ENCODE measurements at places on chromosomes 5 and 9.

GRCh38 chr5:155885199-155885598, 441.8 kb upstream of the SGCD start:
- no peak for DNase-seq

DNA sequence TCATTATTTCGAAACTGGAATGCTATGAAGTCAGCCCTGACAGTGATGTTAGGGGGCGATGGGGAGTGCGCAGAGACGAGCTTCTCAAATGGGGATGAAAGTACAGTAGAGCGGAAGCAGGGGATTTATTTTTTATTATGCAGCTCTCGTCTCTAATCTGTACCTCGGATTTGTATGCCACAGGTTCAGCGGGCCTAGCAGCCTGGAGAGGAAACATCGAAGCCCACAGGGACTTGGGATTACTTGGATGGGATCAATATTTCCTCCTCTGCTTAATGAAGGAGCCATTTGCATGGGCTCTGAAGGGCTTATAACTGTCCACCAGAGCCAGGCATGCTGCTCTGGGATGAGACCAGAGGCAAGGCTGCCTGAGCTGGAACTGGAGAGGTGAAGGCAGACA, 133.5 kb upstream of the RAPGEF1 start:
- no peak for DNase-seq

DNA sequence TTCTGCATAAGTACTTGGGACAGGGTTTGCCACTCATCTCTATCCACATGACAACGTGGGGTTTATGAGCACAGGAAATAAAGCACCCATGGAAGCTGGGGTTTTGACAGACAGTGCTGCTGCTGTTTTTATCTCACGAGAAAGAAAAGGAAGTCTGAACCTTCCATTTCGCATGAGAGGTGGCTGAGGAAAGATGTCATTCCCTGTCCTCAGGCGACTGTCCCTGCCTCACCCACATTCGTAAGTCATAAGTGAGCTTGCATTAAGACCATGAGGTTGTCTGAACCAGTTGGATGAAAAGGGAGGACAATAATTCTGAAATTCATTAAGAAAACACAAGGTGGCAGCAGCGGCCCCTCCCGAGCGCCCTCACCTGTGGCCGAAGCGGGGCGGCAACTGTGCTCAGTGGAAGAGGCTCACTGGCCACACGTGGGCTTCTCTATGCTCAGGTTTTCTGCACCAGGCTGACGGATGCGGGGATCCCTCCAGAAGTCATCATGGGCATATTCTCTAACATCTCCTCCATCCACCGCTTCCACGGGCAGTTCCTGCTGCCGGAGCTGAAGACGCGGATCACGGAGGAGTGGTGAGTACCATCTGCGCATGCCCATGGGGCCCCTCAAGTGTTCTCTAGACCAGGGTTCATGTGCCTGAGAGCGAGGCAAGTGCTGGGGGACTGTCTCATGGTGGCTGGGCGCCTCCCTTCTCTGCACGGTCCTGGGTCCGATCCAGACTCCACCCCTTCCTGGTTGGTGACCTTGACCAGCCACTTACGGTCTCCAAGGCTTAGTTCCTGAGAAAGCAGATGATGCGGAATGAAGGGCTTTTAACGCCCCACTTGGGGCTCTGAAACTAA, 54.7 kb upstream of the SUSD3 start:
- DNase-seq = peak; percentile 31

GRCh38 chr9:603126-603525, 238.4 kb upstream of the DMRT1 start:
- no peak for DNase-seq

- no peak for DNase-seq
Measured at GRCh38 chr9:4333787-4334186, 33.9 kb upstream of the GLIS3 start.

- DNase-seq = no peak
Measured at GRCh38 chr5:30368064-30368463, 825.4 kb upstream of the CDH6 start.

DNA sequence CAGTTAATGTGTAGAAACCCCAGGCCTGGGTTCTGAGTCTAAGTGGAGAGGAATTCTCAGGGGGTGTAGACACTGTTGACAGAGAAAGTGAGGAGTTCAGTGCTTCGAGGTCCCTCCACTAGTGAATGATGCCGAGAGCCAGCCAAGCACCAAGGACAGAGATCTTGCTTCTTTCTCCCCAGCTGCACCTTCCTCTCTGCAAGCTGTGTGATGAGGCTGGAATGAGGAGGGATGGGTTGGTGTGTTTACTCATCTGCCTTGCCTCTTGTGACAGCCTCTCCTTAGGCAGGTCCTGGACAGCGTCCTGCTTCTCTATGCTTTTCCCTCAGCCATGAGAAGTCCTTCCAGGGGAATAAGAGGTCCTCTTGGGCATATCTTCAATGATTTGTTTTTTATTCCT, 35.3 kb downstream of the HNRNPH1 start:
- no peak for DNase-seq

DNA sequence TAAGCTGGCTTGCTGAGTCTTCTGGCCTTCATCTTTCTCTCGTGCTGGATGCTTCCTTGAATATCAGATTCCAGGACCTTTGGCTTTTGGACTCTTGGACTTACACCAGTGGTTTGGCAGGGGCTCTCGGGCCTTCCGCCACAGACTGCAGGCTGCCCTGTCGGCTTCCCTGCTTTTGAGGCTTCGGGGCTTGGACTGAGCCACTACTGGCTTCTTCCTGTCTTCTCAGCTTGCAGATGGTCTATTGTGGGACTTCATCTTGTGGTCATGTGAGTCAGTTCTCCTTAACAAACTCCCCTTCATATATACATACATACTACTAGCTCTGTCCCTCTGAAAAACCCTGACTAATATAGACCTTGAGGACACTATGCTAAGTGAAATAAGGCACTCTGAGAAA, 78.3 kb upstream of the SSBP2 start:
- no peak for DNase-seq

GRCh38 chr9:2216591-2216990, 201.4 kb downstream of the SMARCA2 start:
- DNase-seq = peak; percentile 29

DNA sequence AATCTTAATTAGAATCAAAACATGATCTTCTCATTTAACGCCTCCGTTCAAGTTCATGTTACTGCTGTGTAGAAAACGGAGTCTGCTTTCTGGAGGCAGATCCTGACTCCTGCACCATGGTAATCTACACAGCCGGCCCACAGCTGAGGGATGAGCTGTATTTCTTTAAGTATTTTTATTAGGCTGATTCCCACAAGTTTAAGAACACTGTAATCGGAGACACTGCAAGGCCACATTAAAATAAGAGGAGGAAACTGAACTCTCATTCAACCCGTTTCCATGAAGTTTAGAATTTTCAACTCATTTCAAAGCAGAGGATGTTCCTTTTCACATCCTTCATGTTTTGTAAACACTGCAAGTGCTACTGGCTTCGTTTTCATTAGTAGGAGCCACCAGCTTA, 372.2 kb downstream of the NFIB start:
- peak; percentile 32 for DNase-seq

DNA sequence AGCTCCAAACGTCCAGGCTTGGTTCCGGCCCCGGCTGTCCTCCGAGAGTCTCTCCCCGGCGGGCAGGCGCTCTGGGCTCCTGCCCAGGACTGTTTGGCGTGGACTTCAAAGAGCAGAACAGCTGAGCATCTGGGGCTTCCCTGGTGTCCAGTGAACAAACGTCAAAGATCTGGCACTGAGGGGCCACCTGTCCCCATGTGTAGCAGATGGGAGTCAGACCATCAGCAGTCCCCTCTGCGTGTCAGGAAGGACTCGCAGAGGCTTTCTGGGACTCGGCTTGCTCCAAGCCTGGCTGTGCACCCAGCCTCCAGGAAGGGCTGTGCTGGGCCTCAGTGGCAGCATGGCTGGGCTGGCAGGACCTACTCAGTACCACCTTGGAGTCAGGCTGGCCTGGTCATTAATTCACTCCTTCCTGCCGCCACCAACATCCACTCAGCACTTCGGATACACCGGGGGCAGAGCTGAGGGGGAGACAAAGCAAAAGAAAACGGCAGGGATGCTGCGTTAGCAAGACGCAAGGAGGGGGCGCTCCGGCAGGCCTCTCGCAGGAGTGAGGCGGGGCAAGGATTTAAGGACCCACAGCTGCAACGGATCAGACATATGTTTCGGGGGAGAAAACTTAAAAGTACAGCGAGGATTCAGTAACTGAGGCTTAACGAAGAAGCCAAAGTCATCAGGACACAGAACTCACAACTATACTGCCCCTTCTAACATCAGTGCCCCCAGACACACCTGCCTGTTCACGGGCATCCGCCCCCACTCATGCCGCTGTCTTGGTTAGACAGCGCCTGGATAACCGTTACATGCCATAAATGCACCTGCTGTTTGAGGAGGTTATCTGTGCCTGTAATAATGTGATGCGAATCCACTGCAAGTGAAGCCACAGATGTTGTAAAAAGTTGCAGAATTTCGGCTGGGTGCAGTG, 164.5 kb upstream of the PHYKPL start:
- DNase-seq = no peak

- no peak for DNase-seq
Measured at GRCh38 chr5:156695774-156696173, 154.3 kb upstream of the PPP1R2B start.

- DNase-seq = no peak
Measured at GRCh38 chr9:118693645-118694044, 675.6 kb downstream of the BRINP1 start.

Data from EL (cell line).